ENCODE measurements at places on chromosomes 7 and 10.

DNA sequence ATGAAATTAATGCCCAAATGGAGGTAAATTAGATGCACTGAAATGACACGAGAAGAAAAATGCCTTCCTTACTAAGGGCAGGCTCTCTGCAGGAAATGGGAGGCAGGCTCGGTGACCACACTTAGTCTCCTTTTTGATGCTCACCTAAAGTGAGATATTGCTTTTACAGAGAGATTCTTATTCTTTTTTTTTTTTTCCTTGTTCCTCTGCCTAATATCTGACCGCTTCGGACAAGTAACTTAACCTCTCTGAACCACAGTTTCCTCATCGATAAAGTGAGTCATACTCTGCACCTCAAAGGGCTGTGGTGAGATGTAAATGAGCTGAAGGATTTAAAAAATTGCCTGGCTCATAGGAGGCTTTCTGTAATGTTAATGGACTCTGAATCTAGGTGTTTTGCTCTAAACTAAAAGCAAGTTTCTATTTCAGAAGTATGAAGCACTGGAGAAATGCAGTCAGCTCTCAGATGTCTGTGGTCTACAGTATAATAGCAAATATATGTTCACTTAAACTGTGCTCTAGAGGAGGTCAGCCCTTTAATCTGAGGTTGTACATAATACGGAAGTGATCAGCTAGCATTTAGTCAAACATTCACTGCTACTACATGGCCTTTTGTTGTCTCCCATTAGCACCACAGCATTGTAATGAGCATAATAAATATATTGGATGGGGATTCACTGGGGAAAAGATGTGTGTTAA, 23.2 kb downstream of the NKX2-3 start:
- no peak overlapping the region for H3K27ac ChIP-seq
- H3K4me1 ChIP-seq = peaks cover 12% of the 10 kb centered on the region
- DNase-seq = no peak

- DNase-seq = no peak
- peaks cover 5% of the 10 kb centered on the region for H3K27me3 ChIP-seq
- H3K4me1 ChIP-seq = peaks cover 9% of the 10 kb centered on the region
- H3K36me3 ChIP-seq = no peaks in the 10 kb centered on the region
These were observed 444.3 kb downstream of the AUTS2 start for GRCh38 chr7:70042533-70042932.

DNA sequence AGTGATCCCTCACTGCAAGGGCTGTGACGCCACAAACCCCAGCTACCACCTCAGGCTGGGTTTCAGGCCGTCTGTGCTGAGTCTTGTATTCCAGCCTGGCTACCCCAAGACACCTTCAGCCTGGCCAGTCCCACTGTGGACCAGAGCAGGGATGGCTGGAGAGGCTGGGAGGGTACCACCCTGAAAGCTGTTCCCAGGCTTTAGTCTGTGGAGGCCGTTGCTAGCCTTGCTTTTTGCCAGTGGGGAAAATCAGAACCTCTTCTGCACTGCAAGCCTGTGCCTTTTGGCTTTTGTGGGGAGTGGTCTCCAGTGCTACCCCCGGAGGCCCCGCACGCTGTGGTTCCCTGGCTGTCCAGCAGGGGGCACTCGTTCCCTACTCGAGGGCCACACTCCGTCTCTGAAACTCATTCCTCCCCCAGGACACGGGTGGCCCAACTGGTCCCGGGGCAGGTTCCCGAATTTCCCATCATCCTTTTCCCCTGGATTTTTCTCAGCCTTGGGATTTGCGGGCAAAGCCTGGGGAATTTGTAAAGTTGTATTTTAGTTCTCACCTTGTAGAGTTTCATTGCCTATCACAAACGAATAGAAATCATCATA, 128.4 kb upstream of the BTBD16 start:
- H3K27me3 ChIP-seq = no peaks in the 10 kb centered on the region
- no peak overlapping the region for H3K27ac ChIP-seq
- H3K4me1 ChIP-seq = peaks cover 10% of the 10 kb centered on the region
- peak; percentile 76 for DNase-seq

DNA sequence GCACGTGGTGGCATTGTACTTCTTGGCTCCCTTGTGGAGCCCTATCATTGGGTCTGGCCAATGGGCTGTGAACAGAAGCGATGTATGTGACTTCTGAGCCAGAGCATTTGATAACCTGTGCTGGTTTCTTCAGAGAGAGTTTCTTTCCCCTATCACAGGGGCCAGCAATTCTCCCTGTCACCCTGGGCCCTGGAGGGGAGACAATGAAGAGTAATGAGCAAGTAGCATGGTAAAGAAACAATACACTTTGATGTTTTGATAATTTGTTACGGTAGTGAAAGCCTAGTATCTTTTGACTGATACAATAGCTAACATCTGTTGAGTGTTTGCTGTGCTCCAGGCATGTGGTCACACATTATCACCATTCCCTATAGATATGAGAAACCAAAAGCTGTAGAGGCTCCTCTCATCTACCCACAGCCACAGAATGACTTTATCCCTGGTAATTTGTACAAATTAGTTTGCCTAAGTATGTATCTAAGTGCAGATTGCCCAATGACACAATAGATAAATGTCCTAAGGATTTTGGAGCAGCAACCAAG, 113.4 kb upstream of the SVIL start:
- peaks cover 2% of the 10 kb centered on the region for H3K27me3 ChIP-seq
- H3K36me3 ChIP-seq = no peaks in the 10 kb centered on the region
- no peak for DNase-seq
- peaks cover 14% of the 10 kb centered on the region for H3K4me1 ChIP-seq
- H3K27ac ChIP-seq = no peak overlapping the region

- no peak for DNase-seq
- peaks cover 2% of the 10 kb centered on the region for H3K27me3 ChIP-seq
- no peaks in the 10 kb centered on the region for H3K4me1 ChIP-seq
- H3K27ac ChIP-seq = no peak overlapping the region
- H3K4me3 ChIP-seq = no peak overlapping the region
- H3K36me3 ChIP-seq = no peaks in the 10 kb centered on the region
These were observed 421.1 kb upstream of the SORCS1 start for GRCh38 chr10:107585630-107586029.

GRCh38 chr10:122630526-122630925, 69.1 kb downstream of the C10orf120 start:
- H3K27ac ChIP-seq = no peak overlapping the region
- H3K4me3 ChIP-seq = no peak overlapping the region
- peaks cover 4% of the 10 kb centered on the region for H3K36me3 ChIP-seq
- H3K27me3 ChIP-seq = peaks cover 2% of the 10 kb centered on the region

DNA sequence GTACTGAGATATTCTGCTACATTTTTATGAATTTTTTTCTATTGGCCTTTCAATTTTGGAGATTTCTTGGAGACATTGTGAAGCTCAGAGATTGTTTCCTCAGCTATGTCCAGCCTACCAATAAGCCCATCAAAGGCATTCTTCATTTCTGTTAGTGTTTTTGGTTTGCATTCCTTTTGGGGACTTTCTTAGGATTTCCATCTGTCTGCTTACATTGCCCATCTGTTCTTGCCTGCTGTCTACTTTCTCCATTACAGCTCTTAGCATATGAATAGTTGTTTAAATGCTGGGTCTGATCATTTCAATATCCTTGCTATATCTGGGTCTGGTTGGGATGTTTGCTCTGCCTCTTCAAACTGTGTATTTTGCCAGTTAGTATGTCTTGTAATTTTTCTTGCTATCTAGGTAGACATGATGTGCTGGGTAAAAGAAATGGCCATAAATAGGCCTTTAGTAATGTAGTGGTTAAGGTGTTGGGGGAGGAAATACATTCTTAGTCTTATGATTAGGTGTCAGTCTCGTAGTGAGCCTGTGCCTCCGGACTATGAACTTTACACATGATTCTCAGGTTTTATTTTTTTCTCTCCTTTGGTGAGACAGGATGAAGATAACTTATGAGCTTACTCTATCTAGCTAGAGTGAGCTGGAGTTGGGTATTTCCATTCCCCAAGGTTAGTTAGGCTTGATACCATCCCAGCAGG, 32.6 kb upstream of the NME8 start:
- DNase-seq = no peak
- H3K4me1 ChIP-seq = no peaks in the 10 kb centered on the region
- H3K36me3 ChIP-seq = no peaks in the 10 kb centered on the region
- H3K27ac ChIP-seq = no peak overlapping the region
- H3K27me3 ChIP-seq = no peaks in the 10 kb centered on the region

GRCh38 chr7:151565541-151565940, 45.8 kb upstream of the RHEB start:
- H3K4me3 ChIP-seq = no peak overlapping the region
- no peaks in the 10 kb centered on the region for H3K36me3 ChIP-seq
- no peaks in the 10 kb centered on the region for H3K4me1 ChIP-seq
- DNase-seq = no peak
- no peak overlapping the region for H3K27ac ChIP-seq
- H3K27me3 ChIP-seq = no peaks in the 10 kb centered on the region

- H3K27me3 ChIP-seq = peaks cover 1% of the 10 kb centered on the region
- no peak overlapping the region for H3K27ac ChIP-seq
- H3K36me3 ChIP-seq = no peaks in the 10 kb centered on the region
- no peaks in the 10 kb centered on the region for H3K4me1 ChIP-seq
- no peak for DNase-seq
These were observed 127.5 kb downstream of the TMEM178B start for GRCh38 chr7:141201145-141201885.

GRCh38 chr7:154950960-154951359, 52.0 kb downstream of the PAXIP1 start:
- no peaks in the 10 kb centered on the region for H3K4me1 ChIP-seq
- no peaks in the 10 kb centered on the region for H3K36me3 ChIP-seq
- no peak overlapping the region for H3K4me3 ChIP-seq
- no peak overlapping the region for H3K27ac ChIP-seq
- no peaks in the 10 kb centered on the region for H3K27me3 ChIP-seq

DNA sequence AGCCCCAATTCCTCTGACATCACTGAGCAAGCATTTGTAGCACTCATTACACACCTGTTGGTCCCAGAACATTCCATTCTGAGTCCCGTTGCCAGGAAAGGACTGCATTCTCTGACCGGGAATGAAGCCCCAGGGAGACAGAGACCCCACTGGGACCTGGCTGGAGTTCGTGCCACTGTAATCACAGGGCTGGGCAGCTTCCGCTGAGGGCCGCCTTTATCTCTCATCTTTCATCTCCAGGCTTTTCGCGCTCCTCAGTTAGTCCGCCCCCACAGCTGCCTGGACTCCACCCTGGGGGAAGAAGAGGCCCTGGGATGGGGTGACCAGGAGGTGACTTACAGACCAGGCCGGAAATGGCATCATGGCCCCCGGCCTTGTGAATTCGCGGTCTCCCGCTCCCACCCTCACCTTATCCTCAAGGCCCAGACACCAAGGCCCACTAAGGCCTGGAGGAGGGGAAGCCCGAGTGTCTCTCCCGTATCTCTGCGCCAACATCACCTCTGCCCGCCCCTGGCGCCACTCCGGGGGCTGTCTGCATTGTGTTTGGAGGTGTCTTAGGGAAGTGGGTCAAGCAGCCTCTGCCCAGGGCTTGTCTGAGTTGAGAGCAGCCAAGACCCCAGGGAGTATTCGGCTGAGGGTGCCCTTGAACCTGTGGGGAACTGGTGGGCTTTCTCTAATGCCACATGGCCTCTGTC, 75.4 kb downstream of the PROSER2 start:
- no peak overlapping the region for H3K4me3 ChIP-seq
- H3K36me3 ChIP-seq = no peaks in the 10 kb centered on the region
- no peak overlapping the region for H3K27ac ChIP-seq
- peaks cover 13% of the 10 kb centered on the region for H3K4me1 ChIP-seq

DNA sequence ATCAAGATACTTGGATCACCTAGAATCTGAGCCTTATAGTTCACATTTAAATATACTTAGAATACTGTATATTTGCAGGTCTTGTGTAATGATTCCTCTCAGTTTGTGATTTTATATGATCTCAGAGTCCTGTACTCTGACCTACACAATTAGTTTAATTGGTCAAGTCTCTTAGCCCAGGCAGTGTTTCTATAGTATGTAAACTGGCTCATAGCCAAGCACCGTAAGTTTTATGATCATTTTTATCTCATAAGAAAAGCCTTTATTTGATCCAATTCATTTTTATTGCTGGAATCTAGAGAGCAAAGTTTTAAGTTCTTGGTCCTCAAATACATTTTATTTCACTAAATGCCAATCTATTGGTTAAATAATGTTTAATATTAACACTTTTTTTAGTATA, 242.2 kb downstream of the MALRD1 start:
- H3K27ac ChIP-seq = no peak overlapping the region
- no peaks in the 10 kb centered on the region for H3K4me1 ChIP-seq
- H3K36me3 ChIP-seq = no peaks in the 10 kb centered on the region
- no peaks in the 10 kb centered on the region for H3K27me3 ChIP-seq
- H3K4me3 ChIP-seq = no peak overlapping the region

DNA sequence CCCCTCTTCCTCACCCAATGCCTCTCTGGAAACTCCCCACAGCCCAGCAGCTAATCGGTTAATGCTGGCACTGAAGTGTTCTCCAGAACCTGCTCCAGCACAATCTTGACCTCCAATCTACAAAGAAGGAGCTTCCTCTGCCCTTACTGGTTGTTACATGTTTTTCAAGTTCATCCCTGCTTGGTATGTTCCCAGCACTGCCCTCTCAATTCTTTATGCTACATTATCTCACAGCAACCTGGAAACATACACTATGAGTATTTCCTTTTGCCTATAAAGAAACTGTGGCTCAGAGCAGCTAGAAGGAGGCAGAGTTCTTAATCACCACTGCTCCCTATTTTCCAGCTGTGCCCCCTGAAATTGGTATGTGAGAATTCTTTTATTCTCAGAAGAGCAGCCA, 84.1 kb upstream of the KMT2E start:
- DNase-seq = no peak
- H3K27me3 ChIP-seq = peaks cover 8% of the 10 kb centered on the region
- no peak overlapping the region for H3K27ac ChIP-seq
- peaks cover 7% of the 10 kb centered on the region for H3K4me1 ChIP-seq

GRCh38 chr10:45514291-45515270, 140.6 kb downstream of the ALOX5 start:
- no peaks in the 10 kb centered on the region for H3K36me3 ChIP-seq
- H3K27me3 ChIP-seq = peaks cover 8% of the 10 kb centered on the region
- peak; percentile 47 for DNase-seq
- H3K27ac ChIP-seq = peak overlapping the region; percentile 90

GRCh38 chr10:15427843-15428414, 56.8 kb upstream of the FAM171A1 start:
- H3K27ac ChIP-seq = no peak overlapping the region
- no peaks in the 10 kb centered on the region for H3K4me1 ChIP-seq
- H3K36me3 ChIP-seq = no peaks in the 10 kb centered on the region
- no peak for DNase-seq
- H3K27me3 ChIP-seq = no peaks in the 10 kb centered on the region
- H3K4me3 ChIP-seq = no peak overlapping the region

GRCh38 chr7:46990761-46991160, 591.1 kb downstream of the TNS3 start:
- H3K27me3 ChIP-seq = no peaks in the 10 kb centered on the region
- no peak overlapping the region for H3K4me3 ChIP-seq
- H3K4me1 ChIP-seq = no peaks in the 10 kb centered on the region

DNA sequence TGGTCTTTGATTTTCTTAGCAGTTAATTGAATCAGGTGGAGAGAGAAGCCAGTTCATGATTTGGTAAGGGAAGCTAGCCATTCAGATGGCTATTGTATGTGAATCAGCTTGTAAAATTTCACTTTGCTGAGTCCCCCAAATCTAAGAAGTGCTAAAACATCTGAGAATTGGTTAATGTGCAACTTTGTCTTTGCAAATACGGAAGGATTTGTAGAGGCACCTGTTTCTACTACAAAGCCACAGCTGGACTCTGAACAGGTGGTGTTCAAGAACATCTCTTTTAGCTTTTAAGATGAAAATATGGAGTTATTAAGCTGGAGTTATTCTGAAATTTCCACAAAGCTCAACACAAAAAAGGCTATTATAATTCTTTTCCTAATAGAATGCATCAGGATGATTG, 132.6 kb downstream of the VPS50 start:
- DNase-seq = no peak
- H3K4me1 ChIP-seq = no peaks in the 10 kb centered on the region
- H3K4me3 ChIP-seq = no peak overlapping the region
- H3K27me3 ChIP-seq = peaks cover 2% of the 10 kb centered on the region
- no peak overlapping the region for H3K27ac ChIP-seq

GRCh38 chr7:131354390-131354789, 26.7 kb downstream of the MKLN1 start:
- H3K4me3 ChIP-seq = no peak overlapping the region
- H3K27ac ChIP-seq = no peak overlapping the region
- peaks cover 4% of the 10 kb centered on the region for H3K36me3 ChIP-seq
- no peak for DNase-seq
